ENCODE measurements at places on chromosomes 3 and 15.

GRCh38 chr15:72207558-72208085 is 10.0 kb upstream of the GRAMD2A start:
- no peak for DNase-seq

DNA sequence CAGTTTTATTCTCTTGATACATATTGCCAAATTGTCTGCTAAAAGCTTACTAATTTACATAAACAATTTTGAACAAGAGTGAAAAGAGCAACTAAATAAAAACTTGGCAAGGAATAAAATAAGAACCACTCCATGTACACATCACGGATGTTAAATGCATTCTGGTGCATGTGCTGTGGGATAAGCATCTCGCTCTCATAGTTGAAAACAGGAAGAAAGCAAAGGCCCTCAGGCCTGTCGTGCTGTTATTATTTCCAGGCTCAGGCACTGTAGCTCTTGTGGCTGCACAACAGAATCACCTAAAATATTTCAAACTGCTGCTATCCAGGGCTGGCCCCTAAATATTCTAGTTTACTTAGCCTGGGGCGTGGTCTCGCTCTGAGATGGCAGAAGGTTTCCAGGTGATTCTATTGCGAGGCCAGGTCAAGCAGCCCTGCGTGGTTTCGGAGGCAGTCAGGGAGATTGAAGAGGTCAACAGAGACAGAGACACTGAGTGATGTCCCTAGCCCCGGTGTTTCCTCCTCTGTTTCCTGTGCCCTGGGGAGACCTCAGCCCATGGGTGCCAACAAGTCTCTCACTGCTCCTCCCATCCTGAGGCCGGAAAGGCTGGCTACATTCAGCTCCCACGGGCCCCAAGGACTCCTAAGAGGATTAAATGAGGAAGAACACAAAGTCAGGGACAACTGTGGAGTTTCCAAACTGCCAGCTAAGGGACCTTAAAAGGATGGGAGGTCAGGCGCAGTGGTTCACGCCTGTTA is 18.2 kb upstream of the PDIA5 start:
- DNase-seq = no peak

DNA sequence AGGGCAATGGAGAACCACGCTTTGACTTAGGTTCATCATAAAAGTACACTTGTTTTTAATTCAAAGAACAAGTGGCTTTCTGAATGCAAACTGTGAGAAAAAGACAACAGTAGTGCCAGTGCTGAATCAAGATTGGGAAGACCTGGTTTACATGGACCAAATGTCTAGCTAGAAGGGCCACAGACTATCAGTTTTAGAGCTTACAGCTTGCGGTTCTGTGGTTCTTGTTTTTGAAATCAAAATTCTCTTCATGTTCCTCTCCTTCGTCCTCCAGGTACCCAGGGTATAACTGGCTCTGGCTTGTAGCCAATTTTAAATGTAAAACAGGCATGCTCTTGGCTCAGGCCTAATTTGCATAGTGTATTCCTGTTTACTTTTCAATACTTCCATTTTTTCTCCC is 124.6 kb downstream of the TGFBR2 start:
- no peak for DNase-seq

GRCh38 chr3:37551857-37552256 is 309.8 kb upstream of the CTDSPL start:
- DNase-seq = no peak

GRCh38 chr15:101200181-101200580 is 51.7 kb downstream of the CHSY1 start:
- no peak for DNase-seq

GRCh38 chr15:63605036-63605435 is 7.8 kb downstream of the FBXL22 start:
- no peak for DNase-seq

DNA sequence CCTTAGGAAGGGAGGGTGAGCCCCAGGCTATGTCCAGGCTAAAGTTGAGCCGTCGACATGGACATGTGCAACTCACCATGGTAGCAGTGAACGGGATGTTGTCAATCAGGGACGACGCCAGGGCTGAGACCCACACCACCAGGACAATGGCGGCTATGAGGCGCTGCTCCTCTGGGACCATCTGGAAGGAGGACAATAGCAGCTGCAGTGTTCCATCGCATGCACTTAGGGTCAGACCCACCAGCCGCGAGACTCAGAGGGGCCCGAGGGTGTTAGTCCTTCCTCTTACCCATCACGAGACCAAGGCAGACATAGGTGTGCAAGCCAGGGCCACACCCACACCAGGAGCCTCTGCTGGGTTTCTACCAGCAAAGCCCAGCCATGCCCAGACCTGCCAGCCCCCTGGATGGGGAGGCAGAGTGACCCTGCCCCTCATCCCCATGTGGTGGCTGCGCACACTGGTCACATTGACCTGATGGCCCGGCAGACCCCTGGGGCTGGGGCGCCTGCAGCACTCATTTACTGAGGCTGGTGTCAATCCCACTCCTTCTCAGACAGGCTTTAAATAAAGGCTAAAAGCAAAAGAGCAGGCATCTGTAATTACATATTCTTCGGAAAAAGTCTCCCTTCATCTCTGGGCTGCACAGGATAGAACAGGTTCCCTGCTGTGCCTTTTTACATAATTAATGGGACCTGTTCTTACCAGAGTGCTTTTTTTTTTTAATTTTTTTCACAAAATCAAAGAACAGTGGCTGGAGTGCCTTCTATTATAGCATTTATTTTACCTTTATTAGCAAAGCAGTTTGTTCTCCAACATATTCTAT is 227.8 kb downstream of the OCA2 start:
- DNase-seq = no peak

- no peak for DNase-seq
These were observed 76.1 kb upstream of the THBS1 start for GRCh38 chr15:39504808-39505207.

DNA sequence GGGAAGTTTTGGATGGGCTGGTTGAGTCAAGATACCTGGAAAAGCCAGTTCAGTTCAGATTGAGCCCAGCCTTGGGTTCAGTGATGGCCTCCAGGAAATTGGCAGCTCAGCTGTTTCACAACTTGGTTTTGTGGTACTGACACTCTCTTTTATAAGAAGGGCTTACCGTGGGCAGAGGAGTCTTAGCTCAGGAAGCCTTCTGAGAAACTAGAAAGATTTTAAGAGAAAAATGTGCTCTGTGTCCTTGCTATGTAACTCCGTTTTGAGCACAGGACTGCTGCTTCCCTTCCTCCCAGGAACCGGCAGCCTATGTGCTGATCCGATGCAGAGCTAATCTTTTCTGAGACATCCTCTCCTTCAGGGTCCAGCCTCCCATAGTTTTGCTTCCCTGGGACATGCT is 46.6 kb upstream of the RASGRP1 start:
- no peak for DNase-seq

GRCh38 chr15:25527118-25527517 is 88.3 kb upstream of the UBE3A start:
- DNase-seq = no peak

DNA sequence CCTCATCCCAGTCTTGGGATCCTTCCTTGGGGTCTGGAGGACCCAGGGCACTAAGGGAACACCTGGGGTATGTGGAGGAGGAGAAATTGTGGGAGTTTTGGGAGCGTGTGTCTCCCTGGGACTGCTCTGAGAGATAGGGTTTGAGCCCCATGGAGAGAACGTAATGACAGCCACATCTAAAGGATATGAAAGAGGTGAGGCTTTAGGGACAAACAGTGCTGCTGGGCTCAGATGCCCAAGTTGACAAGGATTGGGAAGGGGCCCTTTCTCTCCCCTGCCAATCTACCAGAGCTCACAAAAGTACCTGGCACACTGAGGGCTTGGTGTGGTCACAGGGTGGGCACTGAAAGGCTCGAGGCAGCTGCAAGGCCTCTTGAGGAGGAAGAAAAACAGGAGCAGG is 13.3 kb upstream of the STARD5 start:
- no peak for DNase-seq

- DNase-seq = no peak
These were observed 180.5 kb downstream of the FOXB1 start for GRCh38 chr15:60184579-60184978.

DNA sequence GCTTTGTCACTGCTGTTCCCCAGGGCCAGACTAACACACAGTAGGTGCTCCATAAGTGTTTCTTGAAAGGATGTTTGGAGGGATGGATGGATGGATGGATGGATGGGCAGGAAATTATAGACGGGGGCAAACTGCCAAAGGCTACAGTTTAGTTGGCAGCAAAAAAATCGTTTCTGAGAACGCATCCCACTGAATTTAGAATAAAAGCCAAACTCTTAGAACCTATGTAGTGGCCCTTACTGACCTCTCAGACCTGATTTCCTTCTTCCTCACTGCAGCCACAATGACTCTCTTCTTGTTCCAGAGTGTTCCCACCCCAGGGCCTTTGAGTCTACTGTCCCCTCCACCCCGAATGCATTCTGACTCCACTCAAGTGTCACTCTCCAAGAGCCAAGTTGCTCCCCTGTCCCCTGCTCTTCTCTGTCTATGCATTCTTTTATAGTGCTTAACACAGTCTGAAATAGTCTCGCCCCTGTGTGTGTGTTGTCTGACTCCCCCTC is 5.2 kb upstream of the GATA2 start:
- DNase-seq = no peak

DNA sequence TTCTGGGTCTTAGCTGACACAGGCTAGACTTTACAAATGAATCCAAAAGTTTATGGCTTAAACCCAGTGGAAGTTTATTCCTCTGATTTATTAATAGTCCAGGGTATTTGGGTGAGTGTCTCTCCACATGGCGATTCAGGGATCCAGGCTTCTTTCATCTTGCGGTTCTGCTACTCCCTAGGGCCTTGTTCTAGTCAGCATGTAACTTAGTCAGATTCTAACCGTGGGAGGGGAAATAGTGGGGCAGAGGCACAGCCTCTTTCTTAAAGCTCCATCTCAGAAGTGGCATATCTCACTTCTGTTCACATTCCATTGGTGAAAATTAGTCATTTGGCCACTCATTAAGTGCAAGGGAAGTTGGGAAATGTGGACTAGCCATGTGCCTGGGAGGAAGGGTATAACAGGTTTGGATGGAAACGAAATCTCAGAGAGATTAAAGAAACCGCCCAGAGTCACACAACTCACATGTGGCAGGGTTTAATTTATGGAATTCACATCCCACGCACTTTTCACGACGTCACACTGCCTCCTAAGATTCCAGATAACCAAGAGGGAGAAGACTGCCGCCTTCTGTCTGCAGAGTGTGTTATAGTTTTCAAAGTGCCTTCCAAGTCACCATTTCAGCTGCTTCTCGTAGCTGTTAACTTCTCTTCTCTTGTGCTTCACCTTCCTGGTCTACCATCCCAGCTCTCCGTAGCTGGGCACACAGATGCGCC is 11.4 kb upstream of the RASGRF1 start:
- DNase-seq = no peak

GRCh38 chr3:22935040-22935439 is 268.1 kb upstream of the UBE2E2 start:
- DNase-seq = no peak

GRCh38 chr15:29063646-29064045 is 177.9 kb downstream of the APBA2 start:
- no peak for DNase-seq

DNA sequence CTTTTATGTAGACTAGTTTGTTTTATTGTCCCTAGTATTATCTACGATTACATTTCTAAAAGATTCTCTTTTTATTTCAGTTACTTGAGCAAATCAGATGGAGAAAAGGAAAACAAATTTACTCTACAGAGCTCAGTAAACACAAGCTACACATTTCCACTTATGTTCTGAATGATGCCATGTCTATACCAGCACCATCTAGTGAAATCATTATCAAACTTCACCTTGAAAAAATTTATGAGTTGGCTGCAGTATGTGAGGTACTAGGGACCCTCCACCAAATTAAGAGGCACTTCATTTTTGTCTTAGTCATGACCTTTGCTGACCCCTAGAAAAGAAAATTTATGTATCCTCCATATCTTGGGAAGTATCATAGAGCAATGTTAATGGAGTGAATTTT is 827.4 kb downstream of the SI start:
- DNase-seq = no peak

GRCh38 chr3:64028754-64029153 is 5.5 kb upstream of the PSMD6 start:
- DNase-seq = no peak

- DNase-seq = no peak
These were observed 52.4 kb downstream of the NEK11 start for GRCh38 chr3:131079086-131079485.

GRCh38 chr3:190396001-190396400 is 8.0 kb downstream of the CLDN16 start:
- no peak for DNase-seq

DNA sequence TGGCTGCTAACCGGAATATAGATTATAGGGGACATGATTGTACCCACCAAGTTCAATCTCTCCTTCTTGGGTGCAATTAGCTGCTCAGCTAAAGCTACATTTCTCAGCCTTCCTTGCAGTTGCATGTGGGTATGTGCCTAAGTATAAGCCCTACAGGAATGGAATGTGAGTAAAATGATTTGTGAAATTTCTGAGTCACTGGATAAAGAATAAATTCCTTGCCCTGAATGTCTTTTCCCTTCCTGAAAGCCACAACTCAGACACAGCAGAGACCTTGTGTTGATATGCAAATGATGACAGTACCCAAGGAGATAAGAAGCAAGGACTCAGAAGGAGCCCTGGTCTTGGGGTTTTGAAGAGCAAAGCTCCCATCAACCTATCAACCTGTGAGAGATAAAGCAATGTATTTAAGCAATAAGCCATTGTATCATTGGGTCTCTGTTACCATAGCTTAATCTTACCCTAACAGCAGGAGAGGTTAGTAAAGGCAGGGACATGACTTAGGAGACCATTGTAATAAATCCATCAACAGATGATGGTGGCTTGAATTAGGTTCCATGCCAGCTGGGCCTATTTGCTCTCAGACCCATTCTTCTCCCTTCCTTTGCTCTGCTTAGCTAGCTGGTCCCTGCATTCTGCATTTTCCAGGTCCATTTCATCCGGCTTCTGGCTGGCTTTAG is 25.6 kb upstream of the ZNF280D start:
- no peak for DNase-seq

DNA sequence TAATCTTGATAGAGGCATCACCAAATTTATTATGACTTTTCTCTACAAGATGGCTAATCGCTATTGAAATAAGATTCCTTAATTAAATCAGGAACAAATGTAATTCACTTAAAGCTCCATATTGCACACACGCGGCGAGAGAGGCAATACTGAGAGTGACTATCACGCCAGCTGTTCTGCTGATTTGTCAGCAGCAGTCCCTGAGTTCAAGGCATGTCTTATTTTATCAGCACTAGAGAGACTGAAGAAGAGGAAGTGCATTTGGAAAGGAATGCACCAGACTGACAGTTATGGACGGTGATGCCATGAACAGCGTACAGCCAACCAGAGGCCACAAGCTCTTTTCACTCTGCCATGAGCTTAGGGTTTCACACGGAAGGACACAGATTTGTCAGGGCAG is 83.6 kb upstream of the SLCO3A1 start:
- DNase-seq = no peak

DNA sequence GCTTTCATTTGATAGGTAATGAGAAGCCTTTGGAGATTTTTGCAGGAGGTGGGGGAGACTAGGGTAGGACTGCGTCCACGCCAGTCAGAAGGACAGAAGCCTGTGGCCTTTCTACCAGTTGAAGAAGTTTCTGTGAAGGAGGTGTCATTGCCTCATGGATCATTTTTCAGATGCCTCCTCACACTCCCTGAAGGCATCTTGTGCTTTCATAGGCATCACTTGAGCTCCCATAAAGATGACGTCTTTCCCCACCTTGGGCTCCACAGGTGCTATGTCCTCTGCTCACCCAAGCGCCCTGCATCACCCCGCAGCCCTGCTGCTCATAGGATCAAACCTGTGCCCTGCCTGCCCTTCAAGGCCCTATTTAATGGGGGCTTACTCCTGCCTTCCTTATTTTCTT is 7.5 kb upstream of the ITGA11 start:
- DNase-seq = no peak

GRCh38 chr3:30775040-30775439 is 119.4 kb downstream of the GADL1 start:
- DNase-seq = peak; percentile 15

GRCh38 chr3:99172736-99173657 is 271.5 kb upstream of the DCBLD2 start:
- DNase-seq = peak; percentile 8
